ENCODE measurements at places on chromosomes 2 and 18.

DNA sequence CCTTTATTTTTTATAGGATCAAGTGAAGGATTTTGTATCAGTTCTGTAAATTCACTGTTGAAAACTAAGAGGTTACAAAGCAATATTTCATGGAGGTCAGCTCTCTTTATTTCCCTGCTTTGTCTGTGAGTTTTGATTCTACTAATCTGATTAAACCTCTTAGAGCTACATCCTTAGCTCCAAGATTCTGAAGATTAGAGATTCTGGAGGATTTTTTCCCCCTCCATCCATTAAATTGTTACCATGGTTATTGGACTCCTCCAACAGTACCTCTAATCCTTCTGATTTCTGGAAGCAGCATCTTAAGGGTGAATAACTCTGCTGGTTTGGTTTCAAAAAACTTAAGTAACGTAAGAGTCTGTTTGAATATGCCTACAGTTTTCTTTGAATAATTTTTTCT, 110.0 kb downstream of the TANC1 start:
- no peak for DNase-seq

GRCh38 chr2:191382801-191383200, 137.6 kb downstream of the MYO1B start:
- DNase-seq = no peak

DNA sequence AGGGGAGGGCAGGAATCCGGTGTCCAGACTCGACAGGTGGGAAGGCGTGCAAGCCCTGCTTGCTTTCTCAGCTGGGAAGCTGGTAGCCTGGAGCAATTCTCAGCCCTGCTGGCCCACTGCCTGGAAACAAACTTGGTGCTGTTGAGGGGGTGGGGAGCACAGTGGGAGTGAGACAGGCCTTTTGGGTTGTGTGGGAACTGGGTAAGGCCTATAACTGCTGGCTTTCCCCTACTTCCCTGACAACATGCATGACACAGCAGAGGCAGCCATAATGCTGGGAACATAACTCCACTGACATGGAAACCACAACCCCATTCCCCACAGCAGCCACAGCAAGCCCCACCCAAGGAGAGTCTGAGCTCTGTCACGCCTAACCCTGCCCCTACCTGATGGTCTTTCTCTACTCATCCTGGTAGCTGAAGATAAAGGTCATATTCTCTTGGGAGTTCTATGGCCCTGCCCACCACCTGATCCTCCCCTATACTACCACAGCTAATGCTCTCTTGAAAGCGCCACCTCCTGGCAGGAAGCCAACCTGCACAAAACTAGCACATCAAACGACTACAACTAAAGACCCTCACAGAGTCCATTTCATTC, 122.9 kb upstream of the ACVR1C start:
- DNase-seq = no peak

GRCh38 chr2:145584353-145584752, 1064.4 kb upstream of the ZEB2 start:
- no peak for DNase-seq

DNA sequence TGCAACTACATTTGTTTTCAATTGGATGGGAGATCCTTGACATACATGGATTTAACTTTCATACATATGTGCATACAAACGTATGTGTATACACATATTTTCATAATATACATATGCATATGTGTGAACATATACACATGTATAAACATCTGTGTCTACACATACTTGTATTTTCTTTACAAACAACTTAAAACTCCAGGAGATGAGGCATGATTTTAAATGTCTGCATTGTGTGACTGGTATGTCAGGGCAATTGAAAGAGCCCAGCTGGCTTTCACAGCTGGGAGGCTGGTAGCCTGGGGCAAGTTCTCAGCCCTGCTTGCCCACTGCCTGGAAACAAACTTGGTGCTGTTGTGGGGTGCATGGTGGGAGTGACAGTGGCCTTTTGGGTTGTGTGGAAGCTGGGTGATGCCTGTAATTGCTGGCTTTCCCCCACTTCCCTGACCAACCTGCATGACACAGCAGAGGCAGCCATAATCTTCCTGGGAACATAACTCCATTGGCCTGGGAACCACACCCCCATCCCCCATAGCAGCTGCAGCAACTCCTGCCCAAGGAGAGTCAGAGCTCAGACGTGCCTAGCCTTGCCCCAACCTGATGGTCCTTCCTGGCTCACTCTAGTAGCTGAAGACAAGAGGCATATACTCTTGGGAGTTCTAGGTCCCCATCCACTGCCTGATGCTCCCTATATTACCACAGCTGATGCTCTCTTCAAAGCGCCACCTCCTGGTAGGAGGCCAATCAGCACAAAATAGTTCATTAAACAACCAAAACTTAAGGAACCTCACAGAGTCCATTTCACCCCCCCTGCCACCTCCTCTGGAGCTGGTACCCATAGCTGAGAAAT, 158.3 kb downstream of the CERS6 start:
- DNase-seq = no peak

GRCh38 chr2:221817052-221817451, 244.9 kb upstream of the EPHA4 start:
- DNase-seq = no peak

DNA sequence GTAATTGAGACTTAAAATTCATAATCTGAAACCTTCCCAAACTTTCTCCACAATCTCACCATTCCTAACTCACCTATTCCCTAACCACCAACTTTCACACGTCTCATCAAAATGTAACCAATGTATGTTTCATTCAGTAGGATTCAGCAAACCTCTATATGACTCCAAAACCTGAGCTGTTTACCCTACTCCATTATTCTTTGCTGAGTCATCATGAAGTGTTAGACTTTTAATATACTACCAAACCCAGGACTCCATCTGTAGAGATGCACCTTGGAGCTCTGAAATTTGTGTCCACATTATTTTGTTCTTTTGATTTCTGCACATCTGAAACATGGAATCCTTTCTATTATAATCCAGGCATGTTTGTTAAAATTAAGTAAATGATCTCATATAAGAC, 727.0 kb upstream of the PIK3C3 start:
- no peak for DNase-seq

DNA sequence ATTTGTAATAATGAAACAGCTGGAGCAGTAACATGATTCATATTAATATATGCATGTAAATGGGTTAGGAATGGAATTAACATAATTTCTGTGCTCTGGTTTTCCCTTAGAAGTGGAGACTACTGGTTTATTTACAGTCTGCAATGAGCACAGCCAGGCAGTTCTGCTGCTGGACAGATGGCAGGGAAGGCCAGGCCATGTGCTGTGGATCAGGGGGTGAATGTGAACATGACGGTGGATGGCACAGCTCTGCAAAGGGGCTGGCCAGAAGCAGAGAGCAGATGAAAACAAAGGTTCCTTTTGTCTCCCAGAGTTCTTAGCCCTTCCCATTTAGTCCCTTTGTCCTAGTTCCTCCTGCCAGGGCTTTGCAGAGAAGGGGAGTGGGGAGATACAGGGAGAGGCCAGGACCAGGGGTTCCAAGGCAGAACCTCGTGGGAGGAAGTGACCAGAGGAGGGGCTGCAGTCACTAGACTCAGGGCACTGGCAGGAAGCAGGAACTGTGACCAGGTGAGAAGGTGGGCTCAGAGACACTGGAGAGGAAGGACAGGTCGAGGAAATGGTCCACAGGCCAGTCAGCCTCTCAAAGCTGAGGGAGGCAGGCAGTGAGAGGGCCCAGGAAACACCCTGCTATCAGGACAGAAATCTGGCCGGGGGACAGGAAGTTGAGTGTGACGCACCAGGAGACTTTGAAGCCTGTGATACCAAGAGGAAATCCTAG, 112.9 kb upstream of the ATP8B1 start:
- DNase-seq = no peak

- no peak for DNase-seq
Observed at GRCh38 chr2:151902829-151903228, 74.6 kb upstream of the ARL5A start.

GRCh38 chr2:53768242-53768542, 588 bp downstream of the CHAC2 start:
- no peak for DNase-seq

DNA sequence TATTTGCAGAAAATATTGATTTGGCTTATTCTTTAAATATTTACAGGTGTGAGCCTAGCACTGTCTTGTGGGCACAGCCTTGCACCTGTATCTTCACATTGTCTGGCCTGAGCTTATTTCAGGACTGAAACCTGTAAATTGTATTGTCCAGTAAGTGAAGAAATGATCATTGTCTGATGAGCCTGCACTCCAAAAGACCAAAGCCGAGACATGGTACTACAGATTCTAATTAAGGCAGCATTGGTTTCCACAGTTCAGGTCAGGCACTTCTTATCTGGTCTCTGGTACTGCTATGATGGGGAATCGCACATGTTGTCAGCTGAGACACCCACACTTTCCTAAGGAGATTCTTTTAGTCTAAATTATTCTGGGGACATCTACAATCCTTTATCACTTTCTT, 479.0 kb downstream of the TDRD15 start:
- no peak for DNase-seq

GRCh38 chr2:179410552-179411356, 146.1 kb upstream of the SESTD1 start:
- no peak for DNase-seq

DNA sequence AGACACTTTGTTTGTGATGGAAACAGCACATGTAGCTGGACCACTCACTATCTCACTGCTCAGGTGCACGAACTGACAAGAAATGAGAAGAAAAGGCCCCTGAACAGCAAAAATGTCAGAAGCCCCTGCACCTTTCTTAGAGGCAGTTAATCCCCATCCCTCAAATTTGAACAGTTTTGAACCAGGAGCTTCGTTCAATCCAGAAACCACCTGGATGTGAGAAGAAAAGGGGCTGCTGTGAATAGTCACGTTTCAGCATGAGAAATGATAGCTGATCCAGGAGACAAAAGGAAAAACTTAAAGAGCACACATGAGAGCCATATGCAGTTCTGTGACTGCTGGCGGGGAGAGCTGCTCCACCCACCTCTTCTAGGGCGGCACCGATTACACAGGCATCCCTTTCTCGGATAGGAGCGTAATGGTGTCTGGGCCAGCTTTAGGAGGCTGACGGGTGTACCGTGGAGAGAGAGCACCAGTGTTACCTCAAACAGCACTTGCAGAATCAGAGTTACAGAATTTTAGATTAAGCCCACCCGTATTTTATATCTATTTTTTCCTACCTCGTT, 117.0 kb upstream of the EML6 start:
- no peak for DNase-seq

DNA sequence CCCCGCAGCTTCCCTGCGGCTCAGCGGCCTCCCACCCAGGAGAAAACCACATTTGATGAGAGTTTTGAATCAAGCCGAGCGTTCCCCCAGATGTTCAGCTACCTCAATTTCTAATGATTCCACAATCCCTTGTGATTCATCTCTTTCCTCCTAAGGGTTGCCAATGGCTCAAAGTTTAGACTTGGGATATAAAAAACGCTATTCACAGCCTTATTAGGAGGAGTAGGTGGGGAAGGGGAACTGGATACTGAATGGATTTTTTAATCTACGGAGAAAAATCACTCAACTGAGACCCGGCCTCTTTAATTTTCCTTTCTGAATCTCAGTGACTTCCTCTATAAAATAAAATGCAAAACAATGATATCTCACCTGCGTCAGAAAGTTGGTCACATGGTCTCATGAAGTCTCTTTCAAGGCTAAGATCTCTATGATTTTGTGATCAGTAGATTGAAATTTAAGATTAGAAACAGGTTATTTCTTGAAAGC, 192.6 kb upstream of the TCF4 start:
- no peak for DNase-seq

- no peak for DNase-seq
Observed at GRCh38 chr2:95700519-95700918, 108.7 kb downstream of the TRIM43 start.

DNA sequence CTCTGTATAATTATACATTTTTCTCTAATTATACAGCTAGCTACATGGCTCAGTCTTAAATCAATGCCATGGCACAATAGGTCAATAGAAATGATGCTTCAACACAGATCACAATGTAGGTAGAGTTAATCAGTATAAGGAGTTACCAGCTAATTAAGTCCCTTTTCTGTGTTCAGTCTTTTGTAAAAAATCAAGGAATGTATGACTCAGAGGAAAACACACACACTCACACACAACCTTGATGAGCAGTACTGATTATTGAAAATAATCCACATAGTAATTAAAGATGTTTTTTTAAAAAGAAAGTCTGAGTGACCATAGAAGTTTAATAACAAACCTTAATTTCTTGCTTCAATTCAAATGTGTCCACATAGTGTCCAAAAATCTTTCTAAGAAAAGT, 691.3 kb downstream of the LRP1B start:
- DNase-seq = no peak

GRCh38 chr2:54722641-54723040, 821 bp upstream of the EML6 start:
- DNase-seq = no peak

DNA sequence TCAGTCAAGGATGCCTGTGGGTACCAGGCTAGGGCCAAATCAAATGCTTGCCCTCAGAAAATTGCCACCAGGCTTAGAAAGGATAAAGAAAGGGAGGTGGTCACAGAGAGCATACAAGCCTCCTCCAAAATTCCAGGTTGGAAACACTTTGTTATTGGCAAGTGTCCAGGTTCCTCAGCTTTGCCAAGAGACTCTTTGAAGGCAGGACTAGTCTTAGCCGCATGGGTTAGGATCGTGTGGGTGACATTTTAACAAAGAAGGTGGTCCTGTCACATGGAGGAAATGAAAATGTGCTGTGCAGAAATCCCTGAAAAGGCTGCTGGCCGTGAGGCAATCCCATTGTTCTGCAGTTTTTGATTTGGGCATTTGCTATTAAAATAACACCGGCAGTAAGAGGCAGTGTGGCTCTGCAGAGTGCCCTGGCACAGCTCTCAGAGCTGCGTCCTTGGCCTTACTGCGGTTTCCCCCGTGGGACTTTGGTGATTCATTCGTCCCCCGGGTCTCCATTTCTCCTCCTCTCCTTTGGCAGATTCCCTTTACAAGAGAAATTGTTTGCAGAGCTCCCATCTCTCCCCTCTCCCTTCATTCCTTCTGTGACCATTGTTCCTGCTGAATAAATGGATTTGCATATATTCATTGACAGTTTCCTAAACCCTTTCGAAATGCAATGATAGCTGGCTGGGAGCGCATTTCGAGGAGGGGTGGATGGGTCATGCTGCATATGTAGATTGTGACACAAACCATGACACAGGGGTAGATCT, 187.3 kb downstream of the VAPA start:
- DNase-seq = no peak

GRCh38 chr2:175889701-175890302, 112.3 kb downstream of the LNPK start:
- no peak for DNase-seq

DNA sequence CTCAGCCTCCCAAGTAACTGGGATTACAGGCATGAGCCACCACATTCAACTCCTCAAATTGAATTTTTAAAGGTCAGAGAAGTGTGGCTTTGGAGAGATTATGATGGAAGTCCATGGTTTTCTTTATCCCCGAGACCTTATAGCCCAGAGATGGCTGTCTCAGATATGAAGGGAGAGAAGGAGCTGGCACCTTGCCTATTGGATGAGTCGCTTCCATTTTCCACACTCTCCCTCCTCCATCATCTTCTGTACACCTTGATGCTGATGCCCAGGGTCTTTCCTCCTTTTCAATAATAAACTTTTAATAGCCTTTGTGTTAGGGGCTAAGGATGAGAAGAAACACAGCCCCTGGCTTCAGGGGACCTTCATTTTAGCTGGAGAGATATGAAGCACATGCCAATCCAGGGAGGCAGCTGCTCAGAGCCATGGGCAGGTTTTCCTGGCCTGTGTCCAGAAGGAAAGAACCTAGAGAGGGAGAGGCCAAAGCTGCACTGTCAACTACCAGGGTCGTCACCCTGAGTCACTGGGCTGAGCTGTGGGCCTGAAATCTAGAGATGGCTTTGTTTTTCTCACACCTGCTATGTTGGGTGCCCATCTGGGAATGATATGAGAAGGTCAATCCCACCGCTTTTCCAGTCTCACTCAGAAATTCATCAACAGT, 146.0 kb upstream of the SERTAD2 start:
- no peak for DNase-seq
